ENCODE measurements at places on chromosomes 2 and 18.

GRCh38 chr18:69584429-69584828, 183.7 kb downstream of the DOK6 start:
- DNase-seq: no peak

DNA sequence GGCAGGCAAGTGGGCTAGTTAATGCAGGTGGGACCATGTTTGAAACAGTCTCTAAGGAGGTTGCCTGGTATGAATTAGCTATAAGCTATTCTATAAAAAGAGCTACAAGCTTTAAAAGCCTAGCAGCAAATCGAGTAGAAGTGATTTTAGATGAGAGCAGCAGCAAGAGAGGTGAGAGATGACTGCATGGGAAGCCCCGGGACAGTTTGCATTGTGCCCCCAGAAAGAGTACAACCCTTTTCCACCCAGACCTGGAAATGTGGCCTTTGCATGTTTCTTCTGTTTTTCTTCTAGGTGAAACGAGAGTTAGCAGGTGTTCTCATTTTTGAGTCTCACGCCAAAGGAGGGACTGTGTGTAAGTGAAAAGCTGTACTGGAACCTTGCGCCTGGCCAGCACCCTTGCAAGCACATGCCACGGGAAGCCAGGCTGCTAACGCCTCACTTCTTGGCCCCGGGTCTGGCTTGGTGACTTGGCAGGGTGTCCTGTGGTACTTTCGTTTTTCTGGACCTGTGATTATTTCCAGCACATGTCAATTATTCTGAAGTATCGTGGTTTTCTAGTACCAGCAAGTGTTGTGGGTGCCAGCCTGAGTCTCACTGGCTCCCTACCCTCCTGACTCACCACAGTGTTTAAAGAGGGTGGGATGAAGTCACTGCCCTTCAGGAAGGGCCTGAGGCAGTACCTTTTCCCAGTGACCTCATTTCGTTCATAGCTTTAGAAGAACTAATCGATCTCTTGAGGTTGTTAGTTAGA, 90.3 kb upstream of the MAP3K20 start:
- DNase-seq: no peak

GRCh38 chr2:8570637-8571036, 111.2 kb upstream of the ID2 start:
- no peak for DNase-seq

GRCh38 chr2:62284980-62285379, 89.1 kb downstream of the B3GNT2 start:
- no peak for DNase-seq

DNA sequence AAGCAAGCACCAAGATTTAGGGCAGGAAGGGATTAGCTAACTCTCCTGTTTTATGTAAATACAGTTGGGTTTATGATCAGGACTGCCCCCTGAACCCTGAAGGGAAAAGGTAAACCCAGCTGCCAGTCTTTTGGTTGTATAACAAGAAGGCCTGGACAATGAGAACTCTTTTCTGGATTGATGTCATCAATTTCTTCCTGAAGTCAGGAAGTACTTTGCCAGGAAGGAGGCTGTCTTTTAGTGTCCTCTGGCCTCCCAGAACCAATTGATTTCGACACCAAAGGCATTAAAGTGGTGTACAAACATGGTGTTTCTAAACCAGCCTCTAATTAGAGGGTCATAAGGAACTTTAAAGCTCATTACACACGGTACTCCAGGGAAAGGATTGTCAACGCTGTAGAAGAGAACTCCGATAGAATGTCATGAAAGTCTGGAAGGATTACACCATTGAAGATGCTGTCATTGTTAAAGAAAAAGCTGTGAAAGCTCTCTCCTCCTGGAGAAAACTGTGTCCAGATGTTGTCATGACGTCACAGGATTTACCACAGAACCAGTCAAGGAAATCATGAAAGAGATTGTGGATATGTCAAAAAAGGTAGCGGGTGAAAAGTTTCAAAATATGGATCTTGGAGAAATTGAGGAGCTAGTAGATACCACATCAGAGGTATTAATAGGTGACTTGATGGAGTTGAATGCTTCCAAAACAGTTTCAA, 78.8 kb downstream of the ANKRD12 start:
- no peak for DNase-seq

GRCh38 chr2:236642125-236642524, 72.5 kb downstream of the ACKR3 start:
- no peak for DNase-seq

- DNase-seq: no peak
Measured at GRCh38 chr2:73205611-73206010, 3.2 kb downstream of the NOTO start.

DNA sequence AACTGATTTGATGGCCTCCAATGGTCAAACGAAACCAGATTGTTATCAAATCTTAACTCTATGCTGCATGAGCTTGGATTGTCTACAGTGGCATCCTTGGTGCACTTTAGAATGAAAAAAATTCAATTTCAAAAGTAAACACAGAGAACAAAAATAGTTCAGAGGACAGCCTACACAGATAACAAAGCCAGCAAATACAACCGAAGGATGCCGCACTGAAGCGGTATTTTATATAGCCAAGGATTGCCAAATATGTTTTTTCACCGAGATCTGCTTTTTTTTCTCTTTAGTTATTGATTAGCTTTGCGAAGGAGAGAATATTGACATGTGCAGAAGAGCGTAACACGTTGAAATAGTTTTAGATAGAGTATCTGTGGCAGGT, 72.0 kb downstream of the SLC4A3 start:
- no peak for DNase-seq

DNA sequence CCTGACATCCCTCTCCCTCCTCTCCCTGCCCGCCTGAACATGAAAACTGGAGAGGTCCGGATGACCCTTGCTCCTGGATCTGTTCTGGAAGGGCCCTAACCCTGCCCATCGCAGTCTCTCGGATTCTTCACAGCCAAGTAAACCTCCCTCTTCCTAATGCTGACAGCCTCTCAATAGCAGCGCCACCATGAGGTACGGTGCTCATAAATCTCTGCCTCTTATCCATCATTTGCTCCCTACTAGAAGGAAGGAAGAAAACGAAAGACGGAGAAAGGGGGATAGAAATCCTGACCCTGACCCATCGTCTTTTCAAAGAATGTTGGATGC, 257.9 kb downstream of the BCL11A start:
- DNase-seq: no peak

GRCh38 chr2:160512491-160512890, 18.9 kb upstream of the RBMS1 start:
- DNase-seq: no peak

DNA sequence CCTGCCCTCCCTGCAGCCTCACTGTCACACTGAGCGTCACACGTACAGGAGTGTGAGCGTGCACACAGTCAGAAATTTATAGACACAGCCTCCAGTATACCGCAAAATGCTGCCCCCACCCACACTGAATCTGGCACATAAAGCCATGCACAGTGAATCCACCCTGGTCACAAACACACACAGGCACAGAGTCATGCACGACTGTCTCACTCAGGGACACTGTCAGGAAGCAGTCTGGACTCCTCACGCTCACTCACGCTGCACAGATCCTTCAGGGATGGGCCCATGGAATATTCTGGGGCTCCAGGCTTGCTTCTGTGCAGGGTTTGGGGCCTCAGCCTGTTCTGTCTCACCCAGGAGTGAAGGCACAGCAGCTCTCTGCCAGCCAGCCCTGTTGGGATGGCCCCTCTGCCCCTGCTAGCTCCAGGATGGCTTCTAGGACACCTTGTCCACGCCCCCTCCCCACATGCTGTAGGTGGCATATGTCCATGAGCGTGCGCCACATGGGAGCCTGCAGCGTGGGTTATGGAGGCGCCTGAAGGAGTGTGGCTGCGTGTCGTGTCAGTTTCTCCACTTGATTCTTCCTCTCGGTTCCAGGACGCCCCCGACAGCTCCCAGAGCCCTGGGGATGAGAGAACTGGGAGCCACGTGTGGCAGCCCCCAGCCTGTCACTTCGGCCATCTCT, 175.8 kb downstream of the CELF4 start:
- no peak for DNase-seq

DNA sequence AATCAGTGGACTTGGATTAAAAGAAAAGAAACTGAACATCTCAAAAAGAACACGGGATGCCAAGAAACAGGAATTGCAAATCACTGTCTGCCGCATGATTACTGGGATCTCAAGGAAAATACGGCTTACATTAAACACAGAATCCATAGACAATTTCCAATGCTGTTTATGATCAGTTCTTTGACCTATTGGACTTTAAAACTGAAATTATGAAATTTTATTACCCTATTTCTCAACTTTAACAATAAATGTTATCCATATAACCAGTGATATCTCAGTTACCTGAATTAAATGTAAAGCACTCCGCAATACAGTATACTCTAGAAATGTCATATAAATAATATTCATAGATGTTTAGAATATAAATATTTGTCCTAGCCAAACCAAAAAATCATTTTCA, 1556.9 kb upstream of the NXPH2 start:
- no peak for DNase-seq

DNA sequence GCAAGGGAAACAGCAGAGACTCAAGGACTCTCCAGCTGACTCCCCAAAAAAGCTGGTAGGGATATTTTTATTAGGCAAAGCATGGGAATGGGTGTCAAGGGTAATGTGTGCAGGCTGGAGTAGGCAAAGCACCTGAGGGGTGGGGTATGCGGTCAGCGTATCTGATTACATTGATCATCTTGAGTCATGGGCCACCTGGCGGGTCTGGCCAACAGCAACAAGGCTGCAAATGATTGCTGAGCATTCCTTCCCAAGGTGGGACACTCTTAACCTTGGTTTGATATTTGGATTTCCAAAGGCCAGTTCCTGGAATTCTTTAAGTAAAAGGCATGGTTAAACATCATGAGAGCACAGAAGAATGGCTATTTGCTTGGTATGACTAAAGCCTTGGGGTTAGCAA, 32.6 kb upstream of the CCBE1 start:
- DNase-seq: no peak

GRCh38 chr18:76808561-76808960, 13.8 kb upstream of the ZNF236 start:
- DNase-seq: no peak

GRCh38 chr18:78893281-78894032, 86.2 kb upstream of the SALL3 start:
- DNase-seq: no peak

GRCh38 chr2:108594132-108594981, 60.1 kb downstream of the LIMS1 start:
- no peak for DNase-seq

GRCh38 chr2:226187156-226187555, 612.5 kb downstream of the IRS1 start:
- DNase-seq: no peak

GRCh38 chr2:144521686-144522085, 1.8 kb upstream of the ZEB2 start:
- DNase-seq: no peak

DNA sequence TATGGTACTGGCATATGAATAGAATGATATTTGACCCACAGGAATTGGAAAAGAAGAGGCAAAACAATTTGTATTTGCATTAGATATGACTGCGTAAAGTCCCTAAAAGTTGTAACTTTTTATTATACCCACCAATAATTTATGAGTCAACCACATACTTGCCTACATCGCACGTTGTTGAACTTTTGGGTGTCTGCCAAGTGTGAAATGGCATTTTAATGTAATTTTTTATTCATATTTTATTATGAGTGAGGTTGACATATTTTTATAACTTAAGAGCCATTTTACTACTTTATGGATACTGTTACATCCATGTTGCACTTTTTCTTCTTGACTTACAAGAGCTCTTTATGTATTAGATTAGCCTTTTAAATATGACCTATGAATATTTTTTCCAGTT, 4.6 kb downstream of the DSC2 start:
- DNase-seq: no peak

- no peak for DNase-seq
Measured at GRCh38 chr2:24920809-24921441, 888 bp upstream of the ADCY3 start.

GRCh38 chr2:135651717-135652116, 89.9 kb upstream of the UBXN4 start:
- no peak for DNase-seq

DNA sequence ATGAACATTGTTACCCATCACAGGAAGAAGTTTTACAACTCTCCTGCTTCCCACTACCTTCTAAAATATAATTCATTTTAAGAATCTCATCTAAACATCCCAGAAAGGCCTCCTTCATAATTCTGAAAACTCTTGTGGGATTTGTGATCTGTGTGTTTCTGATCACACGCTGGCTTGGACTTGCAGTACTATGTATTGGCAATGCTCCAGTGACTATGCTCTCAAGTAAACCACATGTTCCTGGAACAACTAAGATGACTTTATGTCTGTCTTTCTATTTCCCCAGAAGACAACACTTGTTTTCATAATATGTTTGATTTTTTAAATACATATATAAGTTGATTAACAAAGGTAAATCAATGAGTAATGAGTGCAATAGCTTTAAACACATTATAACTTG, 376.6 kb upstream of the NETO1 start:
- no peak for DNase-seq

GRCh38 chr2:238857959-238858358, 10.1 kb downstream of the TWIST2 start:
- no peak for DNase-seq

GRCh38 chr2:176466918-176467452, 197.7 kb downstream of the MTX2 start:
- no peak for DNase-seq

DNA sequence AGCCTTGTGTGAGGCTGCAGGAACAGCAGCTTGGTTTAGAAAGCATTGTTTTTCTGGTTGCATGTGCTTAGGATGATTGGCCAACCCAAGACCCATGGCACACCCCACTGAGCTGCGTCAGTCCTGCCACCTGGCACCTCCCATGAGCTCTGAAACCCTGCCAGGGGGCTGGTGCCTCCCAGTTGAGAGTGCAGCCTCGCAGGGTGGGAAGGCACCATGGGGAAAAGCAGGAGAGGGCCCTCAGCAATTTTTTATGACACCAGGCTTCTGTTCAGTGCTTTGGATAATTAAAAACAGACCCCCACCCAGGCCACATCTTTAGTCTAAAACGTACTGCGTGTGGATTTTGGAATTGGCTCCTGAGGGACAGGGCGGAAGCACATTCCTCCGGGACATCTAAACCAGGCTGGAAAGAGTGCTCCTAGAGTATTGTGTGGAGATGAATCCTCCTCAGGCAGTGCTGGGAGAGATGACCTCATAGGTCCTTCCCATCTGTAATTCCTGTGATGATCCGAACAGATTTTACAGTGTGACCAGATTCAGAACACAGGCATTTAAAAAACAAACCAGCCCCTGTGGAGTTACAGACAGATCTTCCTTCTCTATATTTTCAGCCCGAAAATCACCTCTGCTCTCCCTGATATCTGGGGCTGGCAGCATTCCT, 438.3 kb downstream of the ZNF521 start:
- DNase-seq: no peak

DNA sequence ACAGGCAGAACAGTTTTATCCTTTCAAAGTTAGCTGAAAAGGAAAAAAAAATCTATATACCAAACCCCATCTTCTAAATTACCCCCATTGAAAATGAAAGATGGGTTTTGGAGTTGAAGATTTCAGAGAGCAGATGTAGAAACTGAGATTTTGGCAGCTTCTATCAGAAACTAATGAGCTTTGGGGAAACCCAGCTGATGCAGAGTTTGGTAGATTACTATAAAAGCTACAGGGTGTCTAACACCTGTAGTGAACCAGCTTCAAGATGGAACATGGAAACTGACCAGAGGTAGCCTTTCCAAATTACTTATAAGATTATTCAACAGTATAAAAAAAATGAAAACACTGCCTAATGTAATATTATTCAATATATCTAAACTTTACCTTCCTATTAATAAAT, 583.1 kb downstream of the XIRP2 start:
- DNase-seq: no peak

- DNase-seq: no peak
Measured at GRCh38 chr2:47313728-47314127, 89.2 kb upstream of the MSH2 start.

GRCh38 chr2:84285056-84285747, 173.9 kb downstream of the SUCLG1 start:
- DNase-seq: no peak

- DNase-seq: no peak
Measured at GRCh38 chr2:19843992-19844515, 57.7 kb downstream of the TTC32 start.
